ENCODE measurements at places on chromosomes 3 and 15. TPM values are rescaled to one million over a fixed set of nuclear protein-coding genes. Genes with fewer than 3 reads are reported as not detected.

- H3K27me3 ChIP-seq = no peaks in the 10 kb centered on the region
- H3K4me1 ChIP-seq = no peaks in the 10 kb centered on the region
- no peak for DNase-seq
- H3K36me3 ChIP-seq = no peaks in the 10 kb centered on the region
Observed at GRCh38 chr3:128603313-128603712, 47.3 kb downstream of the RPN1 start.

- H3K4me3 ChIP-seq = no peak overlapping the region
- no peak for DNase-seq
- H3K36me3 ChIP-seq = no peaks in the 10 kb centered on the region
- no peaks in the 10 kb centered on the region for H3K4me1 ChIP-seq
- peaks cover 2% of the 10 kb centered on the region for H3K27me3 ChIP-seq
- H3K27ac ChIP-seq = no peak overlapping the region
Observed at GRCh38 chr3:73661265-73661664, 36.5 kb upstream of the PDZRN3 start.

- H3K27ac ChIP-seq = no peak overlapping the region
- peaks cover 25% of the 10 kb centered on the region for H3K36me3 ChIP-seq
- H3K27me3 ChIP-seq = peaks cover 19% of the 10 kb centered on the region
- peaks cover 26% of the 10 kb centered on the region for H3K4me1 ChIP-seq
- no peak overlapping the region for H3K4me3 ChIP-seq
- DNase-seq = peak; percentile 28
Observed at GRCh38 chr15:48875241-48875960, 2.5 kb upstream of the EID1 start.

GRCh38 chr3:38601956-38602550 lies 47.4 kb downstream of the SCN5A start:
- DNase-seq = no peak
- H3K27ac ChIP-seq = no peak overlapping the region
- H3K4me3 ChIP-seq = no peak overlapping the region

DNA sequence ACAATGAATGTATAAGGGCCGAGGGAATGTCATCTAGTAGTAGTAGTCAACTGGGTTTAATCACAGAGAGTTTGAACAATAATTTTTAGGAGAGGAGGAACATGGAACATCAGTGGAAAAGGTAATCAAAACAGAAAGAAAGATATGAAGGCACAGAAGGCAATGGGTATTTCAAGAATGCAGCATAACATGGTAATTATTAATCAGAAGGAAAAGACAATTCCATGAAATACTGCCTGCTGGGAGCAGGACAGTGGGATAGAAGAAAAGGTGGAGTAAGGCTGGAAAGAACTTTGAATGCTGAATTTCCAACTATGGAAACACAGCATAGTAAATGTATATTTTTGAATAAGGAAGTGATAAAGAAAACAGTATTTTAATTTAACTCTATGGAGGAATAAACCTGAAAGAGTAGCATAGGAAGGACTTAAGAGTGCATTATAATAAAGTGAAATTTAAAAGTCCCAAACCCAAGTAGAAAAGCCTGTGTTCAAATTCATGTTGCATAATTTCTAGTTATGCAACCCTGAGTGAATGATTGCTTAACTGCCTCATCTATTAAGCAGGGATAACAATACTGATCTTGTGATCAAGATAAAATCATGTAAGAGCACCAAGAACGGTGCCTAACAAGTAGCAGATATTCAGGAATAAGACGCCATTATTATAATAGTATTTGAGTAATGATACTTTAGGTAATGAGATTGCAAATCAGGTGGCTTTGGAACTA lies 357.7 kb downstream of the TBC1D5 start:
- H3K4me1 ChIP-seq = no peaks in the 10 kb centered on the region
- no peak overlapping the region for H3K4me3 ChIP-seq
- H3K36me3 ChIP-seq = peaks cover 5% of the 10 kb centered on the region
- no peaks in the 10 kb centered on the region for H3K27me3 ChIP-seq
- DNase-seq = no peak

- H3K27me3 ChIP-seq = no peaks in the 10 kb centered on the region
- no peaks in the 10 kb centered on the region for H3K36me3 ChIP-seq
- H3K4me1 ChIP-seq = peaks cover 38% of the 10 kb centered on the region
- H3K27ac ChIP-seq = no peak overlapping the region
- H3K4me3 ChIP-seq = no peak overlapping the region
Observed at GRCh38 chr15:91947683-91948608, 94.4 kb downstream of the SLCO3A1 start.

DNA sequence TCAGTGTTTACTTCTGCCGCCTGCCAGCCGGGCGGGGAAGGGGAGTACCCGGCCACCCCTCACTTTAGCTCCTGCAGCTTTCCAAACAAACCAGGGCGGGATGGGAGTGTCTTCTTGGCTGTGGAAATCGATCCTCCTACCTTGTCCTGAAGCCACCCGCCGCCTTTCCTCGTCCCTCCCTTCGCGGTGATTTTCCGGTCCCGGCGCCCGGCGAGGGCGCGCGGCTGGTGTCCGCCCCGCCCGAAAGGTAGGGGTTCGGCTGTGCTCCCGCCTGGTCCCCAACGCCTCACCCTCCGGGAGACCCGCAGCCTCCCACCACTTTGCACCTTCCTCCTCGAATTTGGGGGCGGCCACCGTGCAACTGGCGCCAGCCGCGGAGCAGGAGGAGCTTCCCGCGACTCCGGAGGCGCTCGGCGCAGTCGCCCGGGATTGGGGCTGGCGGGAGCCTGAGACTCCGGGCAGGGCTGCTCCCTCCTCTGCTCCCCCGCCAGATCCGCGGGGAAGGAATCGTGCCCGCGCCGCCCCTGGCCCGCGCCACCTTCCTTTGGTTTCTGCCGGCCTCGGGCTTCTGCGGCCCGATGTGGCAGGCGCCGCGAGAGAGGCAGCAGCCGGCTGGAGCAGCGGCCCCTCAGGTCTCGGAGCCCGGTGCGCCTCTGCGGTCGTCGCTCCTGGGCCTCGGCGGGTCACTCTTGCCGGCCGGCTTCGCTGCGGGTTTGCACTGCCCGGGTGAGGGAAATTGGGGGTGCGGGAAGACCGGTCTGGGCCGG lies 30.7 kb upstream of the ST3GAL6 start:
- peaks cover 12% of the 10 kb centered on the region for H3K4me1 ChIP-seq
- DNase-seq = peak; percentile 22
- H3K36me3 ChIP-seq = no peaks in the 10 kb centered on the region
- peaks cover 47% of the 10 kb centered on the region for H3K27me3 ChIP-seq

GRCh38 chr3:133925960-133926735 lies 30.5 kb upstream of the RAB6B start:
- H3K4me3 ChIP-seq = no peak overlapping the region
- DNase-seq = no peak
- H3K36me3 ChIP-seq = no peaks in the 10 kb centered on the region

GRCh38 chr15:73952913-73953750 lies 26.9 kb downstream of the LOXL1 start:
- no peak overlapping the region for H3K4me3 ChIP-seq
- no peaks in the 10 kb centered on the region for H3K36me3 ChIP-seq
- H3K4me1 ChIP-seq = peaks cover 13% of the 10 kb centered on the region
- DNase-seq = no peak
- no peak overlapping the region for H3K27ac ChIP-seq

- no peaks in the 10 kb centered on the region for H3K4me1 ChIP-seq
- H3K27ac ChIP-seq = no peak overlapping the region
- DNase-seq = no peak
- H3K27me3 ChIP-seq = no peaks in the 10 kb centered on the region
Observed at GRCh38 chr3:45537970-45538640, 56.4 kb upstream of the LIMD1 start.

DNA sequence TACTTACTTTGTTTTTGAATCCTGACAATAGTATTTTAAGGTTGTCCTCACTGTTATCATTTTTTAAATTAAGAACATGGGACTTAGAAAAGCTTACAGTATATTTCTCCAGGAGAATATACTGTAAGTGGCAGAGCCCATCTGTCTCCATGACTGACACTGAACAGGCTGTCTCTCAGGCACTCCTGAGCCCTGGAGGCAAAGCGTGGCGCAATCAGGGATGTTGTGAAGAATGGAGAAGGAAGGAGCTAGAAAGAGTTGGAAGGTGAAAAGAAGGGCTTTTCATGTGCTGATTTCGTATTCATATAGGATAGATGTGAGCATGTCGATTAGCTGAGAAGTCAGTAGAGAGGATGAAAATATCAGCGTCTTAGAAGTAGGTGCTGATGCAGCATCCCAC lies 41.5 kb downstream of the FGF12 start:
- no peak overlapping the region for H3K27ac ChIP-seq
- H3K4me1 ChIP-seq = no peaks in the 10 kb centered on the region
- no peak overlapping the region for H3K4me3 ChIP-seq
- H3K36me3 ChIP-seq = no peaks in the 10 kb centered on the region
- H3K27me3 ChIP-seq = peaks cover 4% of the 10 kb centered on the region
- no peak for DNase-seq

GRCh38 chr3:152511904-152512303 lies 243.2 kb downstream of the MBNL1 start:
- no peaks in the 10 kb centered on the region for H3K36me3 ChIP-seq
- H3K27me3 ChIP-seq = peaks cover 2% of the 10 kb centered on the region
- H3K4me1 ChIP-seq = no peaks in the 10 kb centered on the region
- no peak overlapping the region for H3K27ac ChIP-seq

GRCh38 chr15:85412956-85413854 lies 32.8 kb downstream of the AKAP13 start:
- H3K4me3 ChIP-seq = peak overlapping the region; percentile 16
- peaks cover 8% of the 10 kb centered on the region for H3K36me3 ChIP-seq
- DNase-seq = peak; percentile 88
- peaks cover 79% of the 10 kb centered on the region for H3K4me1 ChIP-seq

DNA sequence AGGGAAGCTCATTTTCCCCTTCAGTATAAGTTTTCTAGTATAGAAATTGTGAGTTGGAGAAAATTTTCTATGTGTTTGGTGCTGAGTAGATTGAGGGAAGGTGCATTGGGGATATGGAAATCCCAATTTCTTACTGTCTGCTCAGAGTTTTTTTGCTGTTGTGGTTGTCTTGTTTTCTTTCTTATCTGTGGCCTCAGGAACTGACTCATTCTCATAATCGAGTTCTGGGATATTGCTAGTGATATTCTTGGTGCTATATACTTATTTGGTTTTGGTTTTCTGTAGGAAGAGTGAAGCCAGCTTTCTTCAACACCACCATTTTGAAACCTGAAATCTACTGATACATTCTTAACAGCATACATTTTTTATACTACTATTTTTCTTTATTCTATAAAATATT lies 869.2 kb downstream of the DIPK2A start:
- no peak overlapping the region for H3K4me3 ChIP-seq
- no peaks in the 10 kb centered on the region for H3K36me3 ChIP-seq
- no peak overlapping the region for H3K27ac ChIP-seq
- H3K27me3 ChIP-seq = no peaks in the 10 kb centered on the region

- H3K27me3 ChIP-seq = no peaks in the 10 kb centered on the region
- no peak overlapping the region for H3K27ac ChIP-seq
- H3K4me1 ChIP-seq = peaks cover 17% of the 10 kb centered on the region
- peaks cover 5% of the 10 kb centered on the region for H3K36me3 ChIP-seq
- DNase-seq = no peak
Observed at GRCh38 chr3:160395297-160395696, 3.7 kb downstream of the IFT80 start.

DNA sequence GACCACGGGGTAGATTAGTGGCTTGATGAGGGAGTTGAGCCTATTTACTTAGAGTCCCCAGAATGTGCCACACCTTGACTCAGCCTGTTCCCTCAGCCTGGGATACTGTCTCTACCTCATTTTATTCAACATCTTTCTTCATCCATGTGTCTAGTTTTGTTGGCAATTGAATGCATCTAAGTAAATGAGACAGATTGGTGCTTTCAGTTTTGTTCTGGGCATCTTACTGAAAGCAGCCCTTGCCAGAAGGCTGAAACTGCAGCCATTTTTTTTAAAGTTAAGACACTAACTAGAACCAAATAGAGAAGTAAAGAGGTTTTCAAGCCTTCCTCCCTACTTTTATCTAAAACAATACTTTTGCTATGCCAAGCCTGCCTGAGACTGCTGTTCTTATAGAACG lies 246.8 kb downstream of the SLCO3A1 start:
- no peaks in the 10 kb centered on the region for H3K27me3 ChIP-seq
- no peak overlapping the region for H3K4me3 ChIP-seq
- no peak overlapping the region for H3K27ac ChIP-seq
- H3K36me3 ChIP-seq = peaks cover 4% of the 10 kb centered on the region

GRCh38 chr3:148075771-148076716 lies 621.7 kb upstream of the AGTR1 start:
- no peak for DNase-seq
- no peak overlapping the region for H3K4me3 ChIP-seq
- no peaks in the 10 kb centered on the region for H3K27me3 ChIP-seq
- H3K27ac ChIP-seq = no peak overlapping the region

DNA sequence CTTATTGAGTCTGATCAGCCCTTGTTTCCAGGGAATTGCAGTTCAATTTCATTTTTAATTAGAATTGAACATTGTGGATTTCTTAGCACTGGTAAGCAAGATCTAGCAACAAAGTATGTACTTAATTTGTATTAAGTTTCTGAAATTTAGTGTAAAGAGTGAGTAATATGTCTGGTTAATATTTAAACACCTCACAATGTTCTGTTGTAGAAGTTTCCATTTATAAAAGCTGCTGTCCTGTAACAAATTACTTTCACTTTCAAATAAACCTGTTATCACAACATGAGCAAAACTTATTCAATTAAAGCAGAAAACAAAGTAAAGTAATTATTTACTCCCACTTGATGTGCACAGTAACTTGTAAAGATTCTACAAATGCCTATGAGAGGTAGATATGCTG lies 448.5 kb downstream of the NAALADL2 start:
- H3K27ac ChIP-seq = no peak overlapping the region
- H3K27me3 ChIP-seq = no peaks in the 10 kb centered on the region
- no peak for DNase-seq
- no peak overlapping the region for H3K4me3 ChIP-seq
- H3K4me1 ChIP-seq = peaks cover 4% of the 10 kb centered on the region
- no peaks in the 10 kb centered on the region for H3K36me3 ChIP-seq

GRCh38 chr15:42182961-42183360 lies 25.1 kb downstream of the VPS39 start:
- peak overlapping the region; percentile 82 for H3K27ac ChIP-seq
- H3K4me1 ChIP-seq = peaks cover 10% of the 10 kb centered on the region
- H3K36me3 ChIP-seq = peaks cover 54% of the 10 kb centered on the region
- no peak for DNase-seq
- H3K4me3 ChIP-seq = no peak overlapping the region

DNA sequence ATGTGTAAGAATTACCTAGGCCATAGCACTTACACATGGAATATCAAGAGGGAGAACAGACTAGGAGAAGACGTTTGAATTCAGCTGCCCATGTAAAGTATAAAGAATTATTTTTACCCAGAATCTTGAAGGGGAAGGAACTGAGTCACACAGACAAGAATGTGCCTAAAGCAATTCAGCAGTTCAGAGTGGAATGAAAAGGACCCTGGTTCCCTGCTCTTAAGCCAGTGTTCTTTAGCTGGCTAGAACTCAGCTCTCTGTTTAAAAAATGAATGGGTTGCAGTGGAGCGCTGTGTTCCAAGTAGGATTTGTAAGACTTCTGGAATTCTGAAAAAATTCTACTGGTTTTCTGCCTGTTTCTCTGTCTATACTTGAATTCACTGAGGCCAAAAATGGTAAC lies 440.2 kb downstream of the LPP start:
- no peak for DNase-seq
- H3K4me1 ChIP-seq = peaks cover 12% of the 10 kb centered on the region
- H3K36me3 ChIP-seq = no peaks in the 10 kb centered on the region

GRCh38 chr15:98776607-98777281 lies 128.4 kb downstream of the IGF1R start:
- DNase-seq = peak; percentile 63
- peak overlapping the region; percentile 4 for H3K4me3 ChIP-seq
- H3K36me3 ChIP-seq = no peaks in the 10 kb centered on the region
- peaks cover 54% of the 10 kb centered on the region for H3K4me1 ChIP-seq
- H3K27ac ChIP-seq = peak overlapping the region; percentile 21
- H3K27me3 ChIP-seq = no peaks in the 10 kb centered on the region

SKOR1 gene
- total RNA-seq = 0.18 TPM

WDR72 gene
- total RNA-seq = not detected

USP50 gene
- total RNA-seq = not detected

APBA2 gene
- total RNA-seq = 17.5 TPM

PRR23A gene
- total RNA-seq = not detected

THUMPD3 gene
- 74.3 TPM for total RNA-seq
